ENCODE measurements at places on chromosomes 7 and 10.
A peak's percentile ranks its signal among the peaks of the same experiment; 100 is the strongest.

DNA sequence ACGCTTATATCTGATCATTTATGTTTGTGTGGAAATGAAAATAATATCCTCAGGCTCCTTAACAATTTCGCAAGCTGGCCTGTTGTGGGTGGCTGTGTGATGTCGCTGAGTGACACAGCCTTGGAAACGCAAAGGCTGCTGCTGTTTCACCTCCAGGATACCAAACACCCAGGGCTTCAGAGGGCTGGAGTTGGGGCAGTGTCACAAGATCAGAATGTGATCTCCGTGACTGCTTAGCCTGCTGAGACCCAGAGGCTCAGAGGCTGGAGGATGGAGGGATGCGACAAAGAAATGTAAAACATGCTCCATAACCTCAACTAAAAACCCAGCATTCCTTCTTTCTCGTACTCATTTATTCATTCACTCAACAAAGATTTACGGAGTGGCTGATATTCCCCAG is 37.2 kb upstream of the BMPER start:
- no peak for DNase-seq

GRCh38 chr10:11757454-11757820 is 15.3 kb downstream of the ECHDC3 start:
- no peak for DNase-seq

GRCh38 chr7:156039971-156040677 is 227.9 kb upstream of the SHH start:
- DNase-seq, result no peak

DNA sequence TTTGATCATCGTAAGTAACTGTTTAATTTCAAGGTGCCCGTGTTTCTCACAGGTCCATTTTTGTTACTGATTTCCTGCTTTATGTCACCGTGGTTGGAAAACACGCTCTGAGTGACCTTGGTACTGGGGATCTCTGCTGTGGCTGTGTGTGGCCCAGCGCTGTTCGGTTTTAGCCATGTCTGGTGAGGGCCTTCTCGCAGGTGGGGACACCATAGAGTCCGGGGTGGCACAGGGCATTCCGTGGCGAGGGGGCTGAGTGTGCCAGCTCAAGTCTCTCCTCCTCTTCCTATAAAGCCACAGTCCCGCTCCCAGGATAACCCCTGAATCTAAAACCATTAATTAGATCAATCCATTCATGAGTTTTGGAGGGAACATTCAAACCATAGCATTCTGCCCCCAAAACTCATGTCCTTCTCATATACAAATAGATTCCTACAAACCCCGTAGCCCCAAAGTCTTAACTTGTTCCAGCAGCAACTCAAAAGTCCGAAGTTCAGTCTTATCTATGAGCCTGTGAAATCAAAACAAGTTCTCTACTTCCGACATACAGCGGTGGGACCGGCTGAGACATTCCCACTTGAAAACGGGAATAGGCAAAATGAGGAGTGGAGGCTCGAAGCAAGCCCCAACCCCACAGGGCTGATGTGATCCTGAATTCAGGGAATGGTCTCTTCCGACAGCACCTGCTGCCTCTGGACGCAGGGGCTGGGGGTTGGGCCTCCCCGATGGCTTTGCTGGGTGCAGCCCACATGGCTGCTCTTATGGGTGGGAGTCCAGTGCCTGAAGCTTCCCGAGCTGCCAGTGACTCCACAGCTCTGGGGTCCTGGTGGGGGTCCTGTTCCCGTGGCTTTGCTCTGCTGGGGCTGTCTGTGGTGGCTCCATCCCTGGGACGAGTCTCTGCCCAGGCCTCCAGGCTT is 55.0 kb upstream of the NKX6-2 start:
- no peak for DNase-seq

DNA sequence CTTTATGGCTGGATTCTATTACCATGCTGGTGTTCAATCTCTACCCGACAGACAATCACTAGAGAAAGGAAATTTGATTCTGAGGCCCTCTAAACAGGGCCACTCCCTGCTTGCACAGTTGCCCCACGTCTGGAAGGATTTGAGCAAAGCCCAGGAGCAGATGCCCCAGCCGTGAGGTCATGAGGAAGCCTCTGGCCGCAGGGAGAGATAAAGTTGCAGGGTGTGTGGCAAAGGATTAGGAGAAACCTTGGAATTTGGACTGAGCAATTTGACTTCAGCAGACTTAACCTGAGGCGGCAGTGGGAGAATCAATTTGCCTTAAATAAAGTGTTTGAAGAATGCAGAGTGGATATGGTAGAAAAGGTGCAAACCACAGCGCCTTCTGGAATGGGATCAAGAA is 40.2 kb upstream of the KLF6 start:
- no peak for DNase-seq

DNA sequence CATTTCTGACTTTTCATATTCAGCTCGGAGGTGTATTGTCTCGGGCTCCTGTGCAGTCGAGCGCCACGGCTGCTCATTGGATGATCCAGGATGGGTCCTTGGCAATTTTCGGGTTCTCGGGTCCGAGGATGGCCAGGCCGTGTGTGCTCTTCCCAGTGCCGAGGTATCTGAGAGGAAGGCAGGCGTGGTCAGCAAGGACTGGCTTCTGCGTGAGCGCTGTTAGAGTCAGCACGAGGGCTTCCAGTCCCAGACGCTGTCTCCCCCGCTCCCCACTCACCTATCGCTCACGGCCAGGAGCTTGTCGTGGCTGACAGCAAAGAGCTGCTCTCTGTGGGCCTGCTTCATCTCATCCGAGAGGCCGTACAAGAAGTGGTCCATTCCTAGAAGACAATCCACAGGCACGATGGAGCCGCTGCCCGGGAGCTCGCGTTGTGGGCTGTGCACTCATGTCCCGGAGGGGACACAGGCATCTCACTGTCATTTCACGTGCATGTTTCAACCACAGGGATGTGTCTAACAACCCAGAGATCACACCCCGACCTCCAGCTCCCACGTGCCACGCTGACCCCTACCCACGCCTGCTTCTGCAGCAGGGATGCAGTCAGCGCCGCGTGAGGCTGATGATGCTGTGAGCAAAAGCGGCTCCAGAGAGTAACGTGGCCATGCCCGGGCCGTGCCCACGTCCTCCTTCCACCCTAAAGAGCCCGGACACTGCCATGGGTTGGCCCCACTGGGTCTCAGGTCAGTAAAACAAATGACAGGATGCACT is 34.4 kb downstream of the PITRM1 start:
- DNase-seq, result no peak

DNA sequence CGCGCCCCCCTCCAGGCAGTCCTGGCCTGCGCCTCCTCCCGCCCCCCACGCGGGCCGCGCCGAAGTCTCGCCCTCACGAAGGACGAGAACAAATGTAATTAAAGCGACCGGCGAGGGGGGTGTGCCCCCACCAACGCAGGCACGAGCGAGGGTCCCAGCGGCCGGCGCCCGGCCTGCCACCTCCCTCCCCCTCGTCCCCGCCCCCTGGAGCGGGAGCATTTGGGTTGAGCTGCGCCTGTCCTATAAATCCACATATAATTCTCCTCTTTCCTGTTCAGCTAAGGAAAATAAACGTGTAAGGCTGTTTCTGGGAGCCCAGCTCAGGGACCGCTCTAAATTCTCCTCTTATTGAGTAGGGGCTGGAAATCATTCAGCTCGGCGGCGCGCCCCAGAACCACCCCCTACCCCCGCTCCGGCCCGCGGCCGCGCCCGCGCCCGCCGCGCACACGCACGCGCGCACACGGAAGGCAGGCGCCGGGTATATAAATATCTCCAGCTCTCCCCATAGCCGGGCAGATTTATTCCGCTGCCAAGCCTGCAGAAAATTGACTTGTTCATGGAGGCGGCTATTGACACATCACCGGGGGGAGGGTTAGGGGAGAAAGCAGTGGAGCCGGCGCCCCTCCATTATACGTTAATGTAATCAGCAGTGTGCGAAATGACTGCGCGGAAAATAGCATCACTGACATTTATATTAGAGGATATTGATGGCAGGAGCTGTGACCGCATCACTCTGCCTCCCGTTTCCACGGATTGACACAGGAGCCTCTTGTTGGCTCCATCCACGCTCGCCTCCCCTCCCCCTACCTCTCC is 61.6 kb upstream of the BTRC start:
- no peak for DNase-seq

GRCh38 chr7:23418046-23418445 is 52.2 kb downstream of the IGF2BP3 start:
- DNase-seq, result no peak

GRCh38 chr7:90648107-90648506 is 52.0 kb downstream of the CDK14 start:
- DNase-seq, result no peak

- no peak for DNase-seq
Measured at GRCh38 chr10:126081841-126082466, 185.6 kb downstream of the FANK1 start.

GRCh38 chr7:124940306-124940705 is 10.7 kb upstream of the POT1 start:
- DNase-seq, result no peak

DNA sequence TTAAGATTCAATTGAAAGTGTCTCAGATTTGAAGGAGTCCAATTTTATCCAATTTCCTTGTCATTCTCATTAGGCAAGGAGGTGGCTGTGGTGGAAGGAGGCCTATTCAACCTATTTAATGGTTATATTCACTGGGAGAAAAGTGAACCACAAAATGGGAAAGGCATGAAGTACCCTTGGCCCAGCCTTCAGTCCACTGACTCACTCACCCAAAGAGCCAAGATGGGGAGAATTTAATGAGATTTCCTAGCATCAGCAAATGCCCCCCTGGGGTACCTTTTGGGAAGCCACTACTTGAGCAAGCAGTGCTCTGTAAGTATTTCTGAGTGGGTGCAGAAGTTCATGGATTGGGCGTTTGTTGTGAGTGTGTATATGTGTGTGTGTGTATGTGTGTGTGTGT is 144.1 kb downstream of the NRP1 start:
- DNase-seq, result no peak

- DNase-seq, result no peak
Measured at GRCh38 chr10:118042336-118042735, 4.4 kb downstream of the RAB11FIP2 start.

GRCh38 chr7:77252506-77252905 is 52.9 kb upstream of the FGL2 start:
- no peak for DNase-seq

DNA sequence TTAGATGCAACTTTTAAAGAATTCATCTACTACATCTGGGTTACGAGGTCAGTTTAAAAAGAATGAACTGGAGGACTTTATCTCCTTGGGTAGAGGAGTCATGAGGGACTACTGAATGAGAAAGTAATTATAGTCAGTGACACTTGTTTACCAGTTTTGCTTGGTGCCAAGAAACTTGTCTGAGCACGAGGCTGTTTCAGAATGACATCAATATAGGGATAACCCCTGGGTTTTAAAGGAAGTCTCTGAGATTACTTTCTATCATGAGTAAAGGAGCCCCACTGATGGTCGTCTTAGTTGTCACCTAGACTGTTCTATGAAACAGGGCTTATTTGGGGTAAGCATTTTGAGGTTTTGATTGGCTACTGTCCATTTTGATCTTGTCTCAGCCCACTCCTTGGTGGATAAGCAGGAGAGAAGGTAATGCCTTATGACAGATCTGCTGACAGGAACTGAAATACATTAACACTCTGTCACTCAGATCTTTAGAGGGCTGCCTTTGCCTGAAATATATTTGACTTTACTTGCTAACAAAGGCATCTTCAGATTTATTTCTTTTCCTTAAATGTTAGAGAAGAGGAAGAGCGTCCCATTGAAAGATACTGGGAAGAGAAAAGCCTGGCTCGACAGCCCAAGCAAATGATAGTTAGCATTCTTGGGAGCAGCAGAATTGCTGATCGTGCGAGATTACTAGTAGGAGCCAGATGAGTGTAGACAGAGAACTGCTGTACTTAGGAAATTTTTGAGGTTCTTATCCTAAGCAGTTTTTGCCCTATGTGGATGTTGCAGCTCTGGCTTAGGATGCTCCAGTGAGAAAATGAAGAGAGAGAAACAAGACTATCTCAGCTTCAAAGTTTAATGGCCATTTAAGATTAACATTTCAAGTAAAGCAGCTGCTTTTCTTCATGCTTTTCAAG is 299.2 kb upstream of the LRGUK start:
- no peak for DNase-seq

GRCh38 chr7:107194052-107194451 is 25.2 kb downstream of the HBP1 start:
- DNase-seq, result no peak

- DNase-seq, result no peak
Measured at GRCh38 chr7:36707898-36708297, 16.4 kb downstream of the AOAH start.

DNA sequence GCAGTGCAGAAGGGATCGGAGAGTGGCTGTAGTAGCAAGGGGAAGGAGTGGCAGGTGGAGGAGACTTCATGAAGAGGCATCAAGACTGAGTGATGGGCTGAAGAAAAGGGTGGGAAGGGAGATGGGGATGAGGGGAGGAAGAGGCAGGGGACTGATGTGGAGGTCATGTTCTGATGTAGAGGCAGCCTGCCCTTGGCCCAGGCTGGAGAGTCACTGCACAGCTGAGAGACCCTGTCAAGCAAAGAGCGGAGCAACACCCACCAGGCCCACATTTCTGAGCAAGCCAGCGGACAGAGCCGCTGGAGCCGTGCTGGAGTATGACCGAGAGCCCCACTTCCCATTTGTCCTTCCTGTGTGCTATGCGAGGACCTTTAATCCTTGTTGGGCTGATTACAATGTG is 501.6 kb upstream of the MKI67 start:
- no peak for DNase-seq

DNA sequence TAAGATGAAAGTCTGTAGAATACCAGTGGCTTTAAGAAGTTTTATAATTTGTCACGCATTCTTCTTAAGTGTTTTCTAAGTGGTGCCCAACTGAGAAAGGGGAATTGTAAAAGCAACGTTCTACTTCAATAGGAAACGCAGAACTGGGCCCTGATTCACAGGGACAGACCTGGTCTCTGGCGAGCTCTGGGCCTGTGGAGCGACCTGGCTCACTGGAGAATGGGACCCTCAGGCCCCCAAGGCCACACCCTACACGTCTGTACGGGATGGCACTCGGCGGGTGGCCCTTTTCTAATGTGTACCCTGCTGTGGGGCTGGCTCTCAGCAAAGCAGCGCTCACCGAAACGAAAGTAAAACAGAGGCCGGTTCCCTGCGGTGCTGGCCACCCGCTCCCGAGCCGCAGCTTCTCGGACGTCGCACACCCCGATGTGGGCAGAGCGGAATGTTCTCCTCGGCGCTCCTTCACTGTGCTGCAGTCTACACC is 205.0 kb downstream of the DIP2C start:
- DNase-seq, result peak; percentile 2

GRCh38 chr7:4188651-4189050 is 493.4 kb upstream of the FOXK1 start:
- no peak for DNase-seq

Measured in AML-193 (cell line).